Iris pigment epithelial cell (primary cell): ENCODE measurements at places on chromosomes 7 and 10.
A peak's percentile ranks its signal among the peaks of the same experiment; 100 is the strongest.

DNA sequence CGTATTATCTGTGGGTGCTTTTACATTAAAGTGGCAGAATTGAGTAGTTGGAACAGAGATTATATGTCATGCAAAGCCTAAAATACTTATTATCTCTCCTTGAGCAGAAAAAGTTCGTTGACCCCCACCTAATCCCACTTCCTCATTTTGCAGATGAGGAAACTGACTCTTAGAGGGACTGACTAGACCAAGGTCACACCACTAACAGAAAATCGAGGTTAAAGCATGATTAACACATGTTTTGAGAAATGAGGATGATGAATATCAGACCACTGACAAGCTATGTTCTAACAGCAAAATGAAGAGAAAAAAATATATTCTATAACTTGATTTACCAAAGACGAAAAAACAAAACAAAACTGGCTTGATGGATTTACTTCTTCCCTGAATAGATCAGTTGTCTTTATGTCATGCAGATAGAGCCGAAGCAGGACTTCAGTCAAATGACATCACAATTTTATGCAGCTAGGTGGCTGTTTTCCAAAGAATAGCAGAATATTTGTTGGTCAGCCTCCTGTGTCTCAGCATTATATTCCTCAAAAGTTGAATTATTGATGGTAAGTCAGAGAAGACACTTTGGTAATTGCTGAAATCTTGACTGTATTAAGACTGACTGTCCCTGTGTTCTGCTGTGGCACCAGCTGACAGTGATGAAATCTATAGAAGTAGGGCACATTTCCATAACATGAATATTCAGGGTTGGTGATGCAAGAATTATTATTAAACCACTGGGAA lies 24.2 kb upstream of the SMIM30 start:
- no peak for DNase-seq

- DNase-seq, result no peak
Observed at GRCh38 chr7:120163449-120163848, 109.5 kb upstream of the KCND2 start.

GRCh38 chr7:151903249-151904032 lies 26.5 kb upstream of the PRKAG2 start:
- DNase-seq, result no peak

GRCh38 chr7:131004371-131004770 lies 270.4 kb upstream of the KLF14 start:
- no peak for DNase-seq

DNA sequence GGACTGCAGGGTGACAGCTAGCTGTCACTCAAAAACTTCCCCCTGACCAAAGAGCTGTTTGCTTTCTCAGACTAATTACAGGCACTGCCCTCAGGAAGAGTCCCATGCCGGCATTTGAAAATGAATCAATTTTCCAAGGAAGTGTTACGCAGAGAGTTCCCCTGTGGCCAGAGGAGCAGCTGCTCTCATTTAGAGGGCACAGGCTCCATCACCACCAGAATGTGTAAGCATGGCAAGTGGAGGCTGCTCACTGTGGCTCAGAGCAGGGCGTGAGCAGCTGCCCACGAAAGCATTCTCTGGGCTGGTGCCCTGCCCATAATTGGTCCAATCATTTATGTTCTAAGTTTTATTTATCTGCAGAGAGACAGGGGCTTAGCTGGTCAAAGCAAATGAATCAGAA lies 202.2 kb downstream of the RAMP3 start:
- DNase-seq, result no peak

DNA sequence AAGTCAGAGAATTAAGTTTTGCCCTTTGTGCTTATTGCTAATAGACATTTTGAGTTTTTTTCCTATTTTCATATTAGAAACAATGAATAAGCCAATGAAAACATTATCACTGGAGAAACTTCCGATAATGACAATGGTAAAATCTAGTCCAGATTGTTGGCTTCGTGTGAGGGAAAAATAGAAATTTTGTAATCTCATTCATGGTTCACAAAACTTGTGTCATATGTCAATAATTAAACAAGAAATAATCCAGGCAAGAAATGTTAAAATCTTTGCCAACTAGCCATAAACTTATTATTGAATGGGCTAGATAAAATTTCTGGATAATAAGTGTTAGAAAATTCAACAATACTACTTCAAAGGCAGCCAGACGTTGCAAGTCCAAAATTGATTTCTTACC lies 36.6 kb downstream of the RNLS start:
- no peak for DNase-seq

- DNase-seq, result peak; percentile 60
Observed at GRCh38 chr7:28433699-28434219, 21.4 kb downstream of the CREB5 start.

GRCh38 chr7:84025332-84025927 lies 169.2 kb downstream of the SEMA3A start:
- peak; percentile 93 for DNase-seq

DNA sequence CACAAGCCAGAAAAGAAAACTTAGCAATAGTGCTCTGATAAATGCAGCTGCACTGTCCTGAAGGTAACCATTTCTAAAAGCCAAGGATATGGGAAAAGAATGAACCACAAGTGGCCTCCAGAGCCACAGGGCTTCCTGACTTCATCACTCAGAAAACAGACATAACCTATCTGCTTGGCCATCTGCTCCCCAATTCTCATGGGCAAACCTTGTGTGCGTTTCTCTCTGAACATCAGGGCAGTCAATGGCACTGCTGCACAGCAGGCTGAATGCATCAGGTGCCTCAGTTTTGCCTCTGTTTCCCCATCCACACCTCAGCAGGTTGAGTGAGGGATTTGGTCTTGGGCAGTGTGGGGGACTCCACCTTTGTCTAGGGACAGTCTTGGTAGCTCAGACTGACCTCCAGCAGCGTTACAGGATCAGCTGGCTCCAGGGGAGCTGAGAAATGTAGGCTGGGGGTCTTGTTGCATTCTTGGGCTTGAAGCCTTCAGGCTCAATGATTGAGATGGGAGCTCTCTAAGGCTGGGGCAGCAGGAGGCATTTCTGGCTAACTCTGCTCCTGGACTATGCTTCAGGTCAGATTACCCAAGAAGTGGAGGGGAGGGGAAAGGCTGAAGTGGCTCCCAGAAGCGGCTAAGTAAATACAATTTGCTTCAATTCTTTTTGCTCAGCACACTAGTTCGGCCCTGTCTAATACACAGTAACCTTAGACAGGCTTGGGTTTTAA lies 23.6 kb upstream of the PDLIM1 start:
- no peak for DNase-seq

DNA sequence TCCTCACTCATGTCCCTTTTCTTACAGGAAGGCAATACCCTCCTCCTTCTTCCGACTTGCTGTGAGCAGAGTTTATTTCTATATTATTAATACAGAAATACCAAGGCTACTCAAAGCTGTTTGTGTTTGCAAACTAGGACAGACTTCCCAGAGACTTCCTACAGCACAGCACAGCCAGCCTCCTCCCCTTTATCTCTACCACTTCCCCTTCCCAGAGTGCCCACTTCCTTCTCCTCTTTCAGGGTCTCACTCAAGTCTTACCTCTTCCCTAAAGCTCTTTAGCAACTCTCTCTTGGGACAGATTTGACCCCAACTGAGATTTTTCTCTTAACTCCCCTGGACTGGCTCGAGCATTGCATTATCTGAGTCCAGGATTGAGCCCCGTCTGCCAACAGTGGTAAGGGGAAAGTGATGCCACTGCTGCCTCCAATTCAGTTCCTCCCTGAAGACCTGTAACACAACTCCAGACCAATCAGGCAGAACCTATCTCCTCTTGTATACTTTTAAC lies 5.5 kb upstream of the LRGUK start:
- no peak for DNase-seq

GRCh38 chr10:92662848-92663247 lies 26.9 kb upstream of the HHEX start:
- no peak for DNase-seq

DNA sequence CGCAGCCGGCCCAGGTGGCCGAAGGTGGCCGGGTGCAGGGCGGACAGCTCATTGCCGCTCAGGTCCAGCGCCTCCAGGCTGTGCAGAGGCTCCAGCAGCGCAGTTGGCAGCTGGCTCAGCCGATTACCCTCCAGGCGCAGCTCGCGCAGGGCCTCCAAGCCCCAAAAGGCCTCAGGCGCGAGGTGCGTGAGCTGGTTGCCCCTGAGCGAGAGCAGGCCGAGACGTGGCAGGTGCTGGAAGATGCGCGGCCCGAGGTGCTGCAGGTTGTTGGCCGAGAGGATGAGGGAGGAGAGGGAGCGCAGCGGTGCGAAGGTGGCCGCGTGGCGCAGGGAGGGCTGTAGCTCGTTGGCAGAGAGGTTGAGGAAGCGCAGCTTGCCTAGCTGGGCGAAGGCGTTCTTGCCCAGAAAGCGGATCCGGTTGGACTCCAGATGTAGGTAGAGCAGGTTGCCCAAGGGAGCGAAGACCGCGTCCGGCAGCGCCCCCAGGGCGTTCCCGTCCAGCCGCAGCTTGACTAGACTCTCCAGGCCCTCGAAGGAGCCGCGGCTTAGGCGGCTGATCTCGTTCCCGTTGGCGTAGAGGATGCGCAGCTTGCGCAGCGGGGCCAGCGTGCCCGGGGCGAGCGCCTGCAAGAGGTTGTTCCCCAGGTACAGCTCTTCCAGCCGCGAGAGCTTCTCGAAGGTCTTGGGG lies 923 bp downstream of the TRIL start:
- peak; percentile 20 for DNase-seq

GRCh38 chr10:98374217-98374985 lies 40.6 kb downstream of the PYROXD2 start:
- peak; percentile 63 for DNase-seq

GRCh38 chr7:130879191-130879590 lies 145.2 kb upstream of the KLF14 start:
- DNase-seq, result no peak

GRCh38 chr7:83305027-83305426 lies 142.3 kb upstream of the PCLO start:
- no peak for DNase-seq

- DNase-seq, result no peak
Observed at GRCh38 chr7:41010967-41011366, 691.9 kb downstream of the INHBA start.

- no peak for DNase-seq
Observed at GRCh38 chr7:102889851-102890250, 22.9 kb upstream of the LRRC17 start.

GRCh38 chr7:35747611-35748010 lies 52.7 kb upstream of the HERPUD2 start:
- DNase-seq, result no peak

DNA sequence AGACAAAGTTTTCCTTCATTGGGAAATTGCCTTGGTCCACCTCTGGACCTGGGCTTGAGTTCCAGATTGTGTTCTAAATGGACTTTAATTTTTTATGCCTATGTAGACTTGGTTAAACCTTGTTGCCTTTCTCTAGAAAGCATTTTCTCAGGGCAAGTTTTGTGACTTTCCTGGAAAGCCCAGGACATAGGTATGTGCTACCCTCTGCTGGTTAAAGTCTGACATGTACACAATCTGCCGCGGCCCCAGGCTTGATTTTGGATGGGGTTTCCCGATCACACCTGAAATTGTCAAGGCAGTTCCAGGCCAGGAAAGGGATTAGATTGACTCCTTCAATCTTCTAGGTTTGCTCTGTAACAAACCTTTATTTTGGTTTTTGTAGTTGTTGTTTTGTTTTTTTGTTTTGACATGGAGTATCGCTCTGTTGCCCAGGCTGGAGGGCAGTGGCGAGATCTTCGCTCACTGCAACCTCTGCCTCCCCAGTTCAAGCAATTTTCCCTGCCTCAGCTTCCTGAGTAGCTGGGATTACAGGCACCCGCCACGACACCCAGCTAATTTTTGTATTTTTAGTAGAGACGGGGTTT lies 14.1 kb upstream of the AKR1B10 start:
- DNase-seq, result peak; percentile 54

DNA sequence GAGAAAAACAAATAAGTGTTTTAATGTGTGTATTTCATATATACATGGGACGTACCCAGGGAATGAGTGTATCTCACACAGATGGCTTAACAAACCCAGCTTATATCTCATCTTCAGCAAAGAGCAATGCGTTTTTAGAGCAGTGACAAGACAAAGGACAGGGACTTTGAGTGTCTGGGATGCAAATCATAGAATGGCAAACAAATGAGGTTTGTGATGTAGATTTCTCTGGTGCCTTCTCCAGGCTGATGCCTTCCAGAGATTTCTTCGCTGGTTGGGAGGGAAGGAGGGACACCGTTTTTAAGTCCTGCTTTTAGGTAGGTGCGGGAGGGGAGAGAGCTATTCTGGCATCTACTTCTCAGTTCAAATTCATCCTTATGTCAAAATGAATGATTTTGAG lies 16.6 kb downstream of the LANCL2 start:
- no peak for DNase-seq

DNA sequence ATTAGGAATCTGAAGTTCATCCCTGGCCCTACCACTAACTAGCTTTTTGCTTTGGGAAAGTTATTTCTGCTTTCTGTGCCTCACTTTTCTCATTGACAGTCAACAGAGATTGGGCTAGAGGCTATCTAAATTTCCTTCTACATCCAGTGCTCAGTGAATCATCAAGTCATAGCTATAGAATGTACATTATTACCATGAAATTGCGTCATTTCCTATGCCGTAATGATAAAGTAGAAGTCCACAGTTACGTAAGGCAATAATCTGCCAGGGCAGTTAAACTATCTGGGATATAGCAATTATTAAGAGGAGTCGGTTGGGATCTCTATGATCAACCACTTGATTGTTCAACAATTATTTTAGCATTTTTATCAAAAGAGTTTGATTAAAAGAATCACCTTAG lies 64.4 kb downstream of the ITGB8 start:
- no peak for DNase-seq

DNA sequence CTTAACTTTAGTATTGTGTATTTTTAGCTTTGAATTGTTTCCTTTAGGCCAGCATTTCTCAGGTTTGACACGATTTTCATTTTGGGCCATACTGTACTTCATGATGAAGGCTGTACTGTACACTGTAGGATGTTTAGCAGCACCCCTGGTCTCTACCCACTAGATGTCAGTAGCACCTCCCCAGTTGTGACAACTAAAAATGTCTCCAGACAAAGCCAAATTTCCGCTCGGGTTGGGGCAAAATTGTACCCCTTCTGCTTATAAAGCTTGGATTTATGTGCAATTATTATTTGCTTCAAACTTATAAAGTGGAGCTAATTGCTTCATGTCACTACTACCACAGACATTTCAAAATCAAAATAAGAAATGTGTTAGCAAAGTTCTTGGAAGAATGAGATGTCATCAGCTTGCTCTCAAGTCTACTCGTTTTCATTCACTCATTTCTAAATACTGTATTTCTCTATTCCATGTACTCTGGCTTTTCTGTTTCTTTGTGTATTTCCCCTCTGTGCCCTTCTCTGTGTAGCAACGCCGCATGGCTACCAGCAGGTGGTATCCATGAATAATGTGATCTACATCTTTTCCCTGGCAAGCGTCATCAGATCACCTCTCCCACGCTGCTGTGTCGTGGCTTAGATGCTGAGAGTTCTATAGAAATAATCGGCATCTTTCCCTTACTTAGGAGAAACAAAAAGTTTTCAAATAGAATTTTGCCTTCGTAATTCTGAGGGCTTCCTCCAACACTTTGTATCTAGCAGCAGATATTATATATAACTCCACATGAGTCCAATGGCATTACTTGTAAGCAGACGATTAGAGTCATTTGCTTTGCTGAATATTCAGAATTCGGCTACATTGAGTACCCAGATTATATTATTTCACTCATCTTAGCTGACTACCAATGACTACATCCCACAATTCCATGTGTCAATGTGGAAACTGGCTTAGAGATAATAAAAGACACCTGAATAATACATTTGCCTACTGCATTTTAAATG lies 47.8 kb upstream of the CALCR start:
- peak; percentile 19 for DNase-seq
